ENCODE measurements at places on chromosomes 1 and 21.

- no peak for DNase-seq
These were observed 858.1 kb upstream of the ADAMTS5 start for GRCh38 chr21:27825035-27825434.

DNA sequence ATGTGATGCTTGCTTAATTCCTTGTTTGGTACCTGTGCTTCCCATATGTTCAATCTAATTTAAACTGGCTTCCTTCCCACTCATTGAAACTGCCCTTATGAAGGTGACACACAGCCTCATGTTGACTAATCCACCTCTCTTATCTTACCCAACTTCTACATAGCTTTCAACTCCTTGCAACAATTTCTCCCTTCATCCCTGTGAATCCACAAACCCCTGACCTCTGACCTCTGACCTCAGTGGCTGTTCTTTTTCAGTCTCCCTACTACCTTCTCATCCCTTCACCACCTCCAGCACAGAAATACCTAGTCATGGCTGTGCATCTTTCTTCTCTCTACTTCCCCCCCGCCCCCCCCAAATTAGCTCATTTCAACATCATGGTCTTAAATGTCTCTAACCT lies 144.5 kb downstream of the TTLL7 start:
- no peak for DNase-seq

DNA sequence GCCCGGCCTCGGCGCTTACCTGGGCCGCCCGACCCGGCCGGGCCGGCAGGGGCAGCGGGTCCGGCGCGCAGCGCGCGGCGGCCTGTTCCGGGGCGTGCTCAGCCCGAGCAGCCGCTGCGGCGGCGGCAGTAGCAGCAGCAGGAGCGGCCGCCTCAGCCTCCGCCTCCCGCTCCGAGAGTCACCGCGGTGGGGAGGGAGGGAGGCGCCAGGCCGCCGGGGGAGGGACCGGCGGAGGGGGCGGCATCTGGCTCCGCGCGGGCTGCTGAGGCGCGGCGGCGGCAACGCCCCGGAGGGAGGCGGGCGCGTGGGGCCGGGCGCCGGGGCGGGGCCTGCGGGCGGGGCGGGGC lies at the start of gene CTNNBIP1:
Gene CTNNBIP1 (minus strand): TSS at position 194 of the 347 bp plus-strand sequence. CDS start 38,205 bp downstream, outside the sequence.
- no peak for DNase-seq

GRCh38 chr1:174999936-175000696 lies at the start of gene CACYBP:
CACYBP (plus strand) TSS chr1:174999947; CDS start chr1:175000181, 234 bp downstream.
- DNase-seq: no peak

DNA sequence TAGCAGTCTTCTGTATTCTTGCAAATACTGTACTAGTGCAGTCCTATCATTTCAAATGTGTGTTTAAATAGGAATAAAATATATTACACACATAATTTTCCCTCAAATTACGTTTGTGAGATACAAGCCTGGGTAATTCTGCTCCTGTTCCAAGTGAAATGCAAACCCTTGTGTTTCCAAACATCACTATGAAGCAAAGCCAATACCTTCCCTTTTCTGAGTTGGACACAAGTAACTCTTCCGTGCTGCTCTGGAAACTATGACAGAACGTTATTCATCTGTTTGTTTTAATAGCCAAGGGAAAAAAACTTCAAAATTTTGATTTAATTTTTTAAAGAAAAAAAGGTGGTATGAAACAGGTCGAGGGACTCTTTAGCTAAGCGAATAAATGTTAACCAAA lies 73.7 kb upstream of the UBE2U start:
- no peak for DNase-seq

GRCh38 chr1:32742199-32742947 lies 39.8 kb upstream of the SYNC start:
- no peak for DNase-seq

GRCh38 chr1:64934115-64934877 lies 32.1 kb downstream of the JAK1 start:
- peak; percentile 91 for DNase-seq

DNA sequence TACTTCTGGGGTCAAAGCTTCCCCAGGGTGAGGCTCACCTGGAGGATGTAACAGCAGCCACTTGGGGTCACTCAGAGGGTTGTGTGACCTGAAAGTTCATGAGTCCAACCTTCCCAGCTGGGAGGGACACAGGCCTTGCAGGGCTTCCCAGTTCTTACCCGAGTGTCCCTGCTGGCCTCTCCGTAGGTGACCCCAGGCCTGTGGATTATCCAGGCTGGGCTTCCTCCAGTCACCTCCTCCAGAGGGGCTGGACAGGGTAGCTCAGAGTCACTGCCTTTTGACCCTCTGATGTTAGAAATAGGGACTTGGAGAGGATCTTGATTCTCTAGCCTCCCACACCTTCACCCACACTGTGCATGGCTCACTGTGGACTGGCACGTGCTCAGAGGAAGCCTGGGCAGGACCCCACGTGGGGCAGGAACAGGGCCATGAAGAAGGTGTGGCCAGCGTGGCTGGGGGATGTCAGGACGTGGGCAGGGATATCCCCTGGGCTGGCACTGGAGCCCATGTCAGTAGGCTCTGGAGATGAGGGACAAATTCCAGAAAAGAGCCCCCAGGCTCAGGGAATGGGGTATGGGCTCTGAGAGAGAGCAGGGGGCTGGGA lies 131.8 kb downstream of the ACTL8 start:
- DNase-seq: no peak

DNA sequence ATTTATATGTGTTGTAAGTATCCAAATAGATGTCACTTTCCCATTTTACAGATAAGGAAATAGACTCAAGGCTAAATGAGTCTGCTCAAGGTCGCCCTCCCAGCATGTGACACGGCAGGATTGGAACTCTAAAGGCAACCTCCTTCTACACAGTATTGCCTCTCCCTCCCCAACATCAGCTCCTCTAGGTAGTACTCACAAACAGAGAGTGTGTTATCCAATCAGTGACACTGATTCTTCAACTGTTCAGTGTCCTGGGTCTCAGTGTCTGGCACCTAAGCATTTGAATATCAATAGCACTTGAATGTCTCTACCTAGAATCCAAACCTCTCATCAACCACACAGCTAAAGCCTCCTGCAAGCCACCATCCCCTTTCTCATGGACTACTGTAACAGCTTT lies 87.1 kb downstream of the DAB1 start:
- DNase-seq: no peak

DNA sequence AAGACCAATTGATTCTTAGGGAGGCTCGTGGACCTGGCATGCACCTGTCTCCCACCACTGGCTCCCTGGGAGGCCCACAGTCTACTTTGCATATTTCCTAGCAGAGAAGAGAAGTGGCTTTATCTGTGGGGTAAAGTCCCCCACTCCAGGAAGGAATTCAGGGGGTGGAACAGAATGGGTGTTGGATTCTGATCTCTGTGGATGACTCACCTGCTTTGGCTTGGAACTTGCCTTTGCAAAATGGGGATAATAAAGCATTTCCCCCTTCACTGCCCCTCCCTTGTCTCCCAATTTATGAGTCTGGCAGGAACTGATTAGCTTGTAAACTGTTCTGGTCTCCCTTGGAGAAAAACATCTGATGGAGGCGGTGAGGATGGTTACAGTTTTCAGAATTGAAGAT lies 21.2 kb upstream of the OTUD3 start:
- peak; percentile 70 for DNase-seq

DNA sequence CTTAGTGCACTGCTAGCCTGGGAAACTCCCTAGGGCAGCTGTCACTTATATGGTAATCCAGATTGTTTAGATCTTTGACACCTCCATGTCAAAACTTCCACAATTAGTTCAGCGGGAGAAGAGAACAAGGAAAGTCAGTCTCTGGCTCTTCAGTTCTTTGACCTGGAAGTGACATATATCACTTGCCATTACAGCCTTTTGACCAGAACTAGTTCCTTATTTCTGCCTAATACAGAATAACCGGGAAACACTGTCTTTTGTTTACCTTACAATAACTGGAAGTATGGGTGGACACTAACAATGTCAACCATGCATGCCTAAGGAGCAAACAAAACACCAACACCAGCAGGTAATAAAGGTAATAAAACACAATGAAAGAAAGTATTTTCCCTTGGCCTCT lies 68.3 kb downstream of the C4BPA start:
- DNase-seq: no peak

GRCh38 chr1:195663549-195664280 lies 944.5 kb downstream of the KCNT2 start:
- peak; percentile 78 for DNase-seq

- no peak for DNase-seq
These were observed 11.6 kb upstream of the CTBS start for GRCh38 chr1:84585803-84586202.

DNA sequence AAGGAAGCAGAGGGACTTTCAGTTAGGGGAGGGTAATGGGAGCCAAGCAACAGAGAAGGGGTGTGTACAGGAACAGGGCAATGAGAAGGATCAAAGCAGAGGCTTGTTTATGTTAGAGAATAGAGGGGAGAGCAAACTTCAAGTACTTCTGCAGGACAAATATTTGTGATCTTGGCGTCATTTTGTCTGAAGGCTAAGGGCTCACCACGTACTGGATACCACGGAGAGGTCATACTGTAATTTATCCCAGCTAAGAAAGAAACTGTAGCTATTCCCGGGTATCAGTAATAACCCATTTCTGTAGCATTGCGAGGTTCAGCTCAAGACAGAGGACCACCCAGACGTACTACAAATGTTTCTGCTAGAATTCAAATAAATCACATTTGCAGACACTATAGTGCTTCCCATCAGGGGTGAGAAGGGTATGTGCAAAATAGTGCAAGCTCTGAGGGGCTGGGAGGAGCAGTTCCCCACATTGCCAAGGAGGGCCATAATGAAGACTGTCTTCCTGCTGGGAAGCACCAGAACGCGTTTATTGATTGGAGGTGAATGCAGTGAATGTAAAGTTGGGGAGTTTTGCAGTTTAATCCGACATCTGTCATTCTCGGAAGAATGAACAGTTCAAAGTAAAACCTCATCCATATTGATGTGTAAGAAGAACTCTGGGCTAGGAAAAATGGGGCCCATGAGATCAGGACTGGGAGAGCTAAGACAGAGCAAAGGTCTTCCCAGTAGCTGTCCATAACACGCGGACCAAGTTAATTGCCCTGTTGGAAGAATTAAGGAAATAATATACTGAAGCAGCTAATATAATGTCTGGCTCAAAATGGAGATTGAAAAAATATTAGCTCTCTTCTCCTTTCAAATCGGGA lies 136.9 kb downstream of the RWDD3 start:
- DNase-seq: no peak

DNA sequence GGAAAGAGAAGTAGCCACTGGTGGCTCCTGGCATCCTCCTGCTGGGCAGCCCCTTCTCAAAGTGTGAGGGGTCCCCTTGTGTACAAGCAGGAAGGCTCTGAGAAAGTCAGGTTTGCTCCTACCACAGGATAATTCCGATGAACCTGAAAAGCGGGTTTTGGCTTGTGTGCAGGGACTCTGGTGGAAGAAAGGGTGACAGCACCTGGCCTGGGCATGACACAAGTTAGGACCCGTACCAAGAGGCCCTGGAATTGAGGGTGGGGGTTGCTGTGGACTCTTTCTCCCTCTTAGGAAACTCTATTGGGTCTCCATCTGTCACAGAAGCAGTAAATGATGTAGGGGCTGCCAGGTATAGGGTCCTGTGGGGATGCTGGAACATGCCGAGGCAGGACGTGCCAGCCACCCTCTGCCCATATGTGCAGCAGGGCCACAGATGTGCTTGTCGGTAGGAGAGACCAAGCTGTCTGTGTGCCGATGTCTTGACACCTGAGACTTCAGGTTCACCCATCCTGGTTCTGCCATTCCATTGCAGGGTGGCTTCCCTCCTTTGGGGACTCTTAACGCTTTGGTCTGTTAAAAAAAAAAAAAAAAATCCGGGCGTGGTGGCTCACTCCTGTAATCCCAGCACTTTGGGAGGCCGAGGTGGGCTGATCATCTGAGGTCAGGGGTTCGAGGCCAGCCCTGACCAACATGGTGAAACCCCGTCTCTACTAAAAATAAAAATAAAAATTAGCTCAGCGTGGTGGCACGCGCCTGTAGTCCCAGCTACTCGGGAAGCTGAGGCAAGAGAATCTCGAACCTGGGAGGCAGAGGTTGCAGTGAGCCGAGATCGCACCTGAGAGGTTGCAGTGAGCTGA lies 9.8 kb downstream of the C1orf35 start:
- DNase-seq: no peak

GRCh38 chr1:112143871-112144441 lies 154.5 kb upstream of the KCND3 start:
- DNase-seq: no peak

DNA sequence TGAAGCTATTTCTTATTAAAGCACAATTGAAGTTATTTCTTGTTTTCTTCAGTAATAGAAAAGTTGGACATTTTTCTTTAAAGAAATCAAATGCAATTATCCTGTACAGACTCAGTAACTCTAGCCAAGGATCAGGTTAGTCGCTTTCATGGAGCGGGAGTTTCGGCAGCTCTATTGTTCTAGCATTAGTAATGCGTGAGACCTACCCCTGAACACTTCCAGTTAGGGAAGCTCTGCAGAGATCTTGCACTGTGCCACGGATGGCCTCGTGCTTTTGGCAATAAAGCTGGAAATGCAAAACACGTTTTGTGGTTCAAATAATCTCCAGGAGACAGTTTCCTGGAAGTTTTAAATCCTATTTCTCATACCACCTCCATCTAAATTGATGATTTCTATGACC lies 488.4 kb downstream of the SETD4 start:
- DNase-seq: no peak

GRCh38 chr1:244941121-244941520 lies 76.8 kb upstream of the HNRNPU start:
- DNase-seq: no peak

DNA sequence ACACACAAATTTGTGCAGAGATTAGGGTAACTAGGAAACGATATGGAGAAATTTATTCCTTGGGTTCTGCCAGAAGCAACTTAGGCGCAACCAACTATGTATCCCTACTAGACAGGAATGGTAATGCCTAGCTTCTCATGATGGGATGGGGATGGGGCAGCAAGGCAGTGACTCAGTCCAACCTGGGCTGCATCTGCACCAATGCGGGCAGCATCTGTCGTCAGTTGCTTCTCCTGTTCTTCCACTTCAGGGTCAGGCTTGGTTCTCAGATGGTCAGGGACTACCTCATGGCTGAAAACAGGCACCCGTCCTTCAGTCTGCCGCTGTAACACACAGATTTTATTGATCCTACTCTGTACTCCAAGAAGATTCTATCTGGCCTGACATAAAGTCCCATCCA lies 2.9 kb downstream of the MED8 start:
- DNase-seq: no peak

DNA sequence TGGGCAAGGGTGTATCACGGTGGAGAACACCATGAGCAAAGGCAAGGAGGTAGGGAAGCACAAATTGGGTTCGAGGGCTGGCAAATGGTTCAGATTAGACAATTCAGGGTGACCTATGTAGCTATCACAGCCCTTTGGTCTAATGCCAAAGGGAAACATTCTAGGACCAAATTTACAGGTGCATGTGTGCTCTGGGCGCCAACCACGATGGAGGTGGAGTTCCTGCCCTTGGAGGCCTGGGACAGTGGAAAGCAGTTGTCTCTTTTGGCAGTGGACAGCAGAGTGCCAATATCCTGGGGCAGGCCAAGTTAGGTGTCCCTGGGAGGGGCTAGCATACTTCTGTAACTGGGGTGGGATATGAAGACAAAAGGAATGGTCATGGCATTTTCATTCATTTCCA lies 40.1 kb downstream of the IGFN1 start:
- no peak for DNase-seq

Measured in amniotic epithelial cell (primary cell).